ENCODE measurements at places on chromosomes 3 and 15.

GRCh38 chr3:48553361-48553760 is 3.2 kb downstream of the PFKFB4 start:
- no peak overlapping the region for H3K27ac ChIP-seq
- H3K36me3 ChIP-seq = peaks cover 9% of the 10 kb centered on the region
- no peak overlapping the region for H3K4me3 ChIP-seq
- H3K27me3 ChIP-seq = no peaks in the 10 kb centered on the region
- DNase-seq = no peak

DNA sequence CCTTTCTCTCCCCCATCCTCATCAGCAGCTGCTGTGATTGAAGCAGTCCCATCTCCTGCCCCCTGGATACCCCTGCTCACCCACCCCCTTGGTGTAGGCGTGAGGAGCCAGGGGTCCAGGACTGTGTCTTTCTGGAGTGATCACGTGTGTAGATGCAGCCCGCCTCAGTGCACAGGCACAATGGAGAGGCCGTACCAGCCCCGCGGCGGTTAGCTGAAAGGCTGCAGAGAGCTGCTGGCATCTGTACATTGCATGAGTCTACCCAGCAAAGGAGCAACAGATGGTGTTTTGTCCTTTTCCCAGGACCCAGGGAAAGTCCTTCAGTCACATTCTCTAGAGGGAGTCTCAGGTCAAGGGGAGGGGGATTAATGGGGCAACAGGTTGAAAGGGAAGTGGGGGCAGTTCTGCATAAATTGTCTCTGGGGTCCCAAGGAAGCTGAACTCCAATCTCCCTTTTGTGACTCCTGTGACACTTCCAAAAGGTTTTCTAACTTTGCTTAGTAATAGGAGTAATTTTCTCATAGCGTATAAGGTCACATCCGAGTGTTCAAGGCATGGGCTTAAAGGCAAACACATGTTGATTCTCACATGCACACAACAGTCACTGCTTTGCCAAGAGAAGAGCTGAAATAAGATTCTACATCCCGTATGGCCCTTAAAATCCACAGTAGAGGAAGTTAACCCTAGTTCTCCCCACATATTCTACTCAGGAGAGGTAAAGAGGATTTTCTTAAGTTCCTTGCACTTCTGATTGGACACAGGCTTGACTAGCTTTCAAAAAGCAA is 7.1 kb downstream of the CSPG5 start:
- no peaks in the 10 kb centered on the region for H3K4me1 ChIP-seq
- H3K27ac ChIP-seq = no peak overlapping the region
- H3K4me3 ChIP-seq = no peak overlapping the region
- no peaks in the 10 kb centered on the region for H3K36me3 ChIP-seq
- no peak for DNase-seq

GRCh38 chr15:92109191-92109873 is 255.8 kb downstream of the SLCO3A1 start:
- no peaks in the 10 kb centered on the region for H3K36me3 ChIP-seq
- H3K4me1 ChIP-seq = no peaks in the 10 kb centered on the region
- H3K27me3 ChIP-seq = no peaks in the 10 kb centered on the region
- no peak for DNase-seq
- no peak overlapping the region for H3K4me3 ChIP-seq

DNA sequence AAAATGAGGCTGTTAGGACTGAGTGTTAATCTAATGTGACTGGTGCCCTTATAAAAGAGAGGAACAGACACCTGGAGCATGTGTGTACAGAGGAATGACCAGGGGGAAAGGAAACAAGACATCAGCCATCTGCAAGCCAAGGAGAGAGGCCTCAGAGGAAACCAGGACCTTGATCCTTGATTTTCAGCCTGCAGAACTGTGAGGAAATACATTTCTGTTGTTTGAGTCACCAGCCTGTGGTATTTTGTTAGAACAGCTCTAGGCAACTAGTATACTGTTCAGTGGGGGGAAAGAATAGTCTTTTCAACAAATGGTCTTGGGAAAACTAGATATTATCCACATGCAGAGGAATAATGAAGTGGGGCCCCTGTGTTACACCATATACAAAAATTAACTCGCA is 80.6 kb downstream of the CCR1 start:
- H3K36me3 ChIP-seq = no peaks in the 10 kb centered on the region
- peaks cover 17% of the 10 kb centered on the region for H3K4me1 ChIP-seq
- H3K4me3 ChIP-seq = no peak overlapping the region
- peak; percentile 55 for DNase-seq

DNA sequence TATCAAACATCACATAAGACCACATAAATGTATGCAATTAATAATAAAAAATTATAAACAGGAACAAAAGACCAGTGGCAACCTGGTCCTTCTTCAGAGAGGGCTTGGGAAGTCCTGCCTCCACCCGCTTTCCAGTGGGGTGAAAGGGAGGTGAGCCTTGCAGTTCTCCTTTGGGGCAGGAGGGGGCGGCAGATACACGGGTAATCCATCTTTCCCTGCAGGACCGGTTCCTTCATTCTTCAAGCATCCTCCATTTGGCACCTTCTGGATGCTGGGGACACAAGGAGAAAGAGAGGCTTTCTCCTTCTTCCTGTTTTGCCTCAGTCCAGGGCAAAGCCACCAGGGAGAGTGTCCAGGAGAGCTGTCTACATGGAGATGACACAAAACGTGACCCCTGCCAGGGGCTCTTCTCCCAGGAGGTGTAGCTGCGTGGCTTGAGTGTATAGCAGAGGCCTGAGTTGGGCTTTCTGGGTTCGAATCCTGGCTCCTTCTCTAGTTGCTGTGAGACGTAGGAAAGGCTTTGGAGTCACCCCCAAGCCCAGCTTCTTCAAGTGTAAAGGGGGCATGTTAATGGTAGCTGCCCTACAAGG is 23.2 kb downstream of the RPLP1 start:
- peaks cover 25% of the 10 kb centered on the region for H3K4me1 ChIP-seq
- H3K36me3 ChIP-seq = no peaks in the 10 kb centered on the region
- no peak overlapping the region for H3K27ac ChIP-seq
- H3K27me3 ChIP-seq = no peaks in the 10 kb centered on the region
- peak; percentile 83 for DNase-seq

GRCh38 chr3:142896201-142896755 is 7.4 kb upstream of the PCOLCE2 start:
- H3K27me3 ChIP-seq = peaks cover 3% of the 10 kb centered on the region
- no peak overlapping the region for H3K4me3 ChIP-seq
- H3K4me1 ChIP-seq = no peaks in the 10 kb centered on the region
- DNase-seq = no peak
- no peak overlapping the region for H3K27ac ChIP-seq

DNA sequence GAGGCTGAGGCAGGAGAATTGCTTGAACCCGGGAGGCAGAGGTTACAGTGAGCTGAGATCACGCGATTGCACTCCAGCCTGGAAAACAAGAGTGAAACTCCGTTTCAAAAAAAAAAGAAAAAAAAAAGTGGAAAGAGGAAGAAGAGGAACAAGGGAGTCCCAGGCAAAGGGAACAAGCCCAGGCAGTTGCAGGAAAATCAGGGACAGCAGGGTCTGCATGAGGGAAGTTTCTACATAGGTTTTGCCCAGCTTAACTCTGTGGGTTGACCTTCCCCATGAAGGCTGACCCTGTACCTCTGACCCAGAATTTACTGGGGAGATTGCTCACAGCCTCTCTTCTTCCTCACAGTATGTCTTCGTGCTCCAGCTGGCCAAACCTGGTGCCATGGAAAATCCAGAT is 12.3 kb downstream of the RBP1 start:
- no peaks in the 10 kb centered on the region for H3K27me3 ChIP-seq
- DNase-seq = no peak
- H3K27ac ChIP-seq = no peak overlapping the region

GRCh38 chr3:146621723-146622122 is 16.6 kb upstream of the PLSCR5 start:
- no peaks in the 10 kb centered on the region for H3K4me1 ChIP-seq
- no peak overlapping the region for H3K4me3 ChIP-seq
- no peaks in the 10 kb centered on the region for H3K27me3 ChIP-seq
- DNase-seq = no peak
- no peaks in the 10 kb centered on the region for H3K36me3 ChIP-seq
- no peak overlapping the region for H3K27ac ChIP-seq

- DNase-seq = no peak
- H3K36me3 ChIP-seq = peaks cover 75% of the 10 kb centered on the region
- no peak overlapping the region for H3K4me3 ChIP-seq
- H3K27me3 ChIP-seq = no peaks in the 10 kb centered on the region
- H3K27ac ChIP-seq = no peak overlapping the region
These were observed 9.8 kb downstream of the TM2D3 start for GRCh38 chr15:101642361-101642760.

GRCh38 chr3:105401691-105402149 is 35.0 kb downstream of the ALCAM start:
- DNase-seq = no peak
- H3K27me3 ChIP-seq = no peaks in the 10 kb centered on the region
- H3K4me1 ChIP-seq = peaks cover 35% of the 10 kb centered on the region
- H3K4me3 ChIP-seq = no peak overlapping the region

- no peaks in the 10 kb centered on the region for H3K4me1 ChIP-seq
- H3K27me3 ChIP-seq = peaks cover 24% of the 10 kb centered on the region
- no peak overlapping the region for H3K27ac ChIP-seq
- no peak overlapping the region for H3K4me3 ChIP-seq
These were observed 7.2 kb upstream of the SCAMP5 start for GRCh38 chr15:74988007-74988800.

DNA sequence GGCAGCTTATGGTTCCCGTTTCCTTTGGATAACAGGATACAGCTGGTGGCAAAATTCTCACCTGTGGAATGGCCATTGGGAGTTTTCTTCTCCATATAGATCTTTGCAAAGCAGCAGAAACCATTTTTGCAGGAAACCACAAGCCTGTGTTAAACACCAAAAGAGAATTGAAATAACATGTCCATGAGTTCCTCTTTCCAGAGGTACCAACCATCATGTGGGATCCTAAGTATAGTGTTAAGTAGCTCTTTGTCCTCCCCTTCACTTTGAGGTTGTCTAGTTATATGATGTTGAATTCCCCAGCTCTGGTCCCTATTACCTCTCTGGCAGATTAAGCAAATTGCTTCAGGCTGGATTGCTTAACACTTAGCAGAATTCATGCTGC is 94.9 kb downstream of the AKAP13 start:
- H3K27ac ChIP-seq = no peak overlapping the region
- no peak for DNase-seq
- no peaks in the 10 kb centered on the region for H3K36me3 ChIP-seq
- H3K27me3 ChIP-seq = no peaks in the 10 kb centered on the region

DNA sequence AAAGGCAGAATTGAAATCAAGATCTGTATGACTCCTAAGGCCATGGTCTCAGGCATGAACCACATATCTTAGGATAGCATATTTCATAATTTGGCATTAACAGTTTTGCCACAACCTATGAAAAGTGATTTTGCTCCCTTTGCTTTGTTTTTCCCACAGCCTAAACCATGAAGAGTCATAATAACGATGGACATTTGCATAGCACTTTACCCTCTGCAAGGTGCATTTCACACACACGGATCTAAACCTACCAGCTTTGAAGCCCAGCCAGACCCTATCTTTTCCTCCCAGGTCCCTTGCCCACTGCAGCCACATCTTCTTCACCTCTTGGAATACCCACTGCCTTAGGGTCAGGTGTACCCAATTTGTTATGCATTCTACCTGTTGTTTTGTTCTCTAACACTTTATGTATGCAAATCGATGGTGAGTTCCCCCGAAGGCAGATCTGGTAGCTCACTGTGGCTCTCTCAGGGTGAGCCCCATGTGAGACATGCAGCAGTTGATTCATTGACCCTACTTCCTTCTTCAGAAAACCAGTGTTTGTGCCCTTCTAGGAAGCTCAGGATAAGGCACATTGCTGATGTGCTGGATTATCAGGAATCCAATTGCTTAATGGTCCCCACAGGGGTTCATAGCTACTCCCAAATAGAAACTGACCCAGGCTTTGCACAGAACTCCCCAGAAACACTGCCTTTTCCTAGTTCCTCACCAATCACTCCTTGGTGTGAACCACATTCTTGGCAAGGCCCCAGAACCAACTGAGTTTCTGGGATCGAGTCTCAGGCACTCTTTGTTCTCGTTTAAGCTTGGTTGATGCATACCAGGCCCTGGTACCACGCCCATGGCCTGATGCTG is 8.7 kb downstream of the ARHGAP31 start:
- H3K36me3 ChIP-seq = peaks cover 51% of the 10 kb centered on the region
- peaks cover 41% of the 10 kb centered on the region for H3K4me1 ChIP-seq
- H3K4me3 ChIP-seq = no peak overlapping the region
- peak overlapping the region; percentile 71 for H3K27ac ChIP-seq

DNA sequence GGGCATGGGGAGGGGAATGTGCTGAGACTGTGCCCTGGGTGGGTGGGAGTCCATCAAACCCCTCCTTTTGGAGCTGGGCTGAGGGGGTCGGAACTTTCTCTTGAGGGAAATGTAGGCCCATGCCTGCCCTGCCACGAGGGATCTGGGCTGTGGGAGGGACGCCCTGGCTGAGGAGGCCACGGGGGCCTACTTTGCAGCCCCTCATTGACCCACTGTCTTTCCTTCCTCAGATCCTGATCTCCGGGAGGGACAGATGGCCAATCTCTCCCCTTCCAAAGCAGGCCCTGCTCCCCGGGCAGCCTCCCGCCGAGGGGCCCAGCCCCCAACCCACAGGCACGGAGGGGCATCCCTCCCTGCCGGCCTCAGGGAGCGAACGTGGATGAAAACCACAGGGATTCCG is 25.3 kb downstream of the LOXL1 start:
- no peak for DNase-seq
- no peak overlapping the region for H3K4me3 ChIP-seq

- no peak overlapping the region for H3K27ac ChIP-seq
- H3K27me3 ChIP-seq = no peaks in the 10 kb centered on the region
- no peak overlapping the region for H3K4me3 ChIP-seq
- no peak for DNase-seq
- H3K36me3 ChIP-seq = no peaks in the 10 kb centered on the region
These were observed 13.3 kb downstream of the RARB start for GRCh38 chr3:25441234-25441856.

DNA sequence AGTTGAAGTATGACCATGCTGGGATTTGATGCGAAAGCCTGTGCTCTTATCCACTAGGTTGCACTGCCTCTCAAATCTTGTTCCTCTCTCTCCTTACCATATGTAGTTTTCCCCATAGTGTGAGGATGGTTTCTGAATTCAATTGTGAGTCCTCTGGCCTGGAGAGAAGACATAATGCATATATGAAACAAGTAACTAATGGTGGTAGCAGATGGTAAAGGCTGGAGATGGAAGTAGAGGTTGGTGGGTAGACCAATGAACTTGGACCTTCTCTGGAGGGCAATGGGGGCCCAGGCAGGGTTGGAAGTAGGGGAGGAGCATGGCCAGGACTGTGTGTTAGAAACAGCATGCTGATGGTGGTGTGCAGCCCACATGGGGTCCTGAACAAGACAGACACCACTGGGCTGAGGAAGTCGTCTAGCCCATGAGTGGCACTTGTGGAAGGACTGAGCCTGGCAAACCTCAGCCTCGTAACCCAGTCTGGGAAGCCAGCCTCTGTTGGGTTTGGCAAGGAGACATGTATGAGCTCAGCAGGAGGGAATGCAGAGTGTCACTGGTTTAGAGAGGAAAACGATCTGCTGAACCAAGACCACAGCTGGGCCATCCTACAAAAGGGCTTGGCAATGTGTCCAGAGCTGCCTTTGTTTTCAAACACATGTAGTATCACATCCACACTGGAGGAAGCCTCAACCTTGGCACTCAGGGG is 18.5 kb upstream of the LMCD1 start:
- H3K4me1 ChIP-seq = peaks cover 36% of the 10 kb centered on the region
- H3K4me3 ChIP-seq = no peak overlapping the region
- DNase-seq = peak; percentile 71
- H3K36me3 ChIP-seq = no peaks in the 10 kb centered on the region
- peak overlapping the region; percentile 42 for H3K27ac ChIP-seq

All from SJSA1 (cell line).